Activated CD4-positive, alpha-beta memory T cell treated with anti-CD3 and anti-CD28 coated beads for 36 hours (primary cell): ENCODE measurements at places on chromosomes 1 and 21. TPM values are rescaled to one million over a fixed set of nuclear protein-coding genes. Genes with fewer than 3 reads are reported as not detected.

CD244 gene
- total RNA-seq = 0.14 TPM

- no peak for DNase-seq
These were observed 124.9 kb upstream of the SMYD2 start for GRCh38 chr1:214155987-214156625.

GRCh38 chr1:210252621-210253051 is 20.0 kb downstream of the SERTAD4 start:
- no peak for DNase-seq

- DNase-seq = no peak
These were observed 39.3 kb downstream of the HLCS start for GRCh38 chr21:36926989-36927718.

- DNase-seq = no peak
These were observed 5.2 kb upstream of the TNNI1 start for GRCh38 chr1:201426479-201427310.
